CD8-positive, alpha-beta memory T cell (primary cell): ENCODE measurements at places on chromosomes 16 and 17. TPM values are rescaled to one million over a fixed set of nuclear protein-coding genes. Genes with fewer than 3 reads are reported as not detected.

- H3K27me3 ChIP-seq = no peaks in the 10 kb centered on the region
- DNase-seq = no peak
- H3K36me3 ChIP-seq = peaks cover 9% of the 10 kb centered on the region
Measured at GRCh38 chr16:88014252-88014781, 63.1 kb downstream of the BANP start.

The KRT12 gene
- total RNA-seq = not detected

DNA sequence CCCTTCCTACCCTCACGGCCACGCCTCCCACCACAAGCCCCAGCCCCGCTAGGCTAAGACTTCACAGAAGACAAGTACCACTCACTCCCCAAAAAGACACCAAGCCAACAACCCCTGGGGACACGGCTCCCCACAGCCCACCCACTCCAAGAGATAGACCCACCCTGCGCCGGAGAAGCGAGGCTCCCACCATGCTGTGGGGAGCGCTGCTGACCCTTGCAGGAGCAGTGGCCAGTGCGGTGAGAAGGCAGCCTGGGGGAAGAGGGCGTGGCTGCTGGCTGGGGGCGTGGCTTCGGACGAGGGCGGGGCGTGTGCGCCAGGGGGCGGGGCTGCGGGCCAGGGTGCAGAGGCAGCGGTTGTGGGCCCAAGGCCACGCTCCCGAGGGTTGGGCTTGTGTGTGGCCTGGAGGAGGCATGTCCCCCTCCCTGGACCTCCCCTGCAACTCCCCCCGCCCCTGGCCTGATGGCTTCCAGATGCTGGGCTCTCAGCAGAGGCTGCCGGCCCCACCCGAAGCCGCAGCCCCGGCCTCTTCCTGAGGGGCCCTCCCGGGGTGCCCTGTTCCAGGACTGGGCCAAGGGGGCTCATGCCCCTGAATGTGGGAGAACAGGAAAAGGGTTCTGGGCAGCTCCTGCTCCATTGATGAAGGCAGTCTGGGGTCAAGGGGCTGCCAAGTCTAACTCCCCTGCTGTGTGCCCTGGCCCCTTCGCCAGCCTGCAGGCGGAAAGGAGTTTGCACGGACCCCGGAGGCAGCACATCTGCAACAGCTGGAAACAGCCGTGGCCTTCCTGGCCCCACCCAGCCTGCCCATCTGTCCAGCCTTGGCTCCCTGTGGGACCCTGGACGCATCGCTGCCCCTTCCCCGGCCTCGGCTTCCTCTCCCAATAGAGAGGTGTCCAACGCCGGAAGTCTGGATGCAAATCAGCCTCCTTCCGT lies 9.1 kb downstream of the TFAP4 start:
- H3K4me3 ChIP-seq = no peak overlapping the region
- H3K27me3 ChIP-seq = no peaks in the 10 kb centered on the region
- H3K4me1 ChIP-seq = no peaks in the 10 kb centered on the region

DNA sequence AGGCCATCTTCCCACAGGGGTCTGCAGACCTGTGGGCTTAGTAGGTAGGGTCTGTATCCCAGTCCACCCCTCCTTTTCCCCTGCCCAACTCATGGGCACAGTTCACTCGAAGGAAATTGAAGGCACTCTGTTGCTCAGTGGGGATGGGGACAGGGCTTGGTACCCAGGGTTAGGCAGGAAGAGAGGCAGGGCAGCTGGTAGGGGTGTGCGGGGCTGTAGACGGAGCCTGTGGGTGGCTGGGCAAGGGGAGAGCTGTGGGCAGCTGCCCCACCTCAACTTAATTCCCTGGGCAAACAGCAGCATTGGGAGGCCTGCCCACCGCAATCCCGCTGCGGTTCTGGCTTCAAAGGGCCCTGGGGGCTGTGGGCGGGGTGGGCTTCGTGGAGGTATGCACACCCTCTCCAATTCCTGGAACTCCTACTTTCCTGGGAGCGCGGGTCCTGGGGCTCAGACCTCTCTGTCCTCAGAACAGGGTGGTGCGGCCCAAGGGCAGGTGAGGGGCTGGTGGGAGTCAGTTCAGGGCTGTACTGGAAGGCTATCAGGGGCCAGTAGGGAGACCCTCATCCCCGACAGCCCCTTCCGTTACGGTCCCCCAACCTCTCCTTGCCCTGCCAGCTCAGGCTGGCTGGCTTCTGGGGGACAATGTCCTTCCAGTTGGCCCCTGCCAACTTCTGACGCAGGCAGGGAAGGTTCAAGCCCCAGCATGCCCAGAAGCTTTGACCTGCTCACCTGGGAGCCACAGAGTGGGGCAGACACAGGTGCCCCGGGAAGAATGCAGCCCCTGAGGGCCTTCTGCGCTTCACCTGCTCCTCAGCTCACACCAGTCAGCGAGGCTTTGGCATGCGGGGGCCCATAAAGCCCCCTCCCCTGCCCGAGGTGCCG lies 9.1 kb downstream of the FOXJ1 start:
- no peaks in the 10 kb centered on the region for H3K27me3 ChIP-seq
- no peak overlapping the region for H3K4me3 ChIP-seq
- H3K27ac ChIP-seq = no peak overlapping the region
- no peak for DNase-seq

The SOX8 gene
- 0.39 TPM for total RNA-seq

GRCh38 chr17:58818654-58819053 lies 63.0 kb downstream of the PPM1E start:
- DNase-seq = no peak
- H3K4me1 ChIP-seq = no peaks in the 10 kb centered on the region
- H3K27ac ChIP-seq = no peak overlapping the region
- no peaks in the 10 kb centered on the region for H3K36me3 ChIP-seq
- no peak overlapping the region for H3K4me3 ChIP-seq

DNA sequence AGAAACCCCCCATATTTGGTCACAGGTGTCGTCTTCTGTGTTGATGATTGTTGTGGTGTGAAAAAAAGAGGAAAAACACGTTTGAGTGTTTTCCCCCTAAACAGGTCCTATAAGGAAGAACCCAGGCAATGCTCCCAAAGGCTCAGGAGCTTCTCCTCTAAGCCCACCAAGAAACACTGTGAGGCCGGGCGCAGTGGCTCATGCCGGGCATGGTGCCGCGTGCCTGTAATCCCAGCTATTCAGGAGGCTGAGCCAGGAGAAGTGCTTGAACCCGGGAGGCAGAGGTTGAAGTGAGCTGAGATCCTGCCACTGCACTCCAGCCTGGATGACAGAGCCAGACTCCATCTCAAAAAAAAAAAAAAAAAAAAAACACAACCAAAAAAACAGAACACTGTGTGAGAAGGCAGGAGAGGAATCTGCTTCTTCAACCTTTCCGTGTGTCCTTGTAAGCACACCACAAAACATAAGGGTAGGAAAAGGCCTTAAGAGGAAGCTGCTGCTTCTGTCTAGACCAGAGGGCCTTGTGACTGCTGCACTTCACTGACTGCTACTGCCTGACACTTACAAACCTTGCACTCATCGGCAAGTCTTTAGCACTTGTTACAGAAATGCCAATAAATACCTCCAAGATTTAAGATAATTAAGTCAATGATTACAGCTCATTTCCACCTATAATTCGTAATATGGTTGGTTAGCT lies 9.3 kb downstream of the JPT1 start:
- H3K4me3 ChIP-seq = no peak overlapping the region
- H3K36me3 ChIP-seq = peaks cover 13% of the 10 kb centered on the region
- H3K27ac ChIP-seq = no peak overlapping the region

- H3K4me3 ChIP-seq = no peak overlapping the region
- DNase-seq = no peak
- H3K27me3 ChIP-seq = no peaks in the 10 kb centered on the region
- no peak overlapping the region for H3K27ac ChIP-seq
- H3K36me3 ChIP-seq = no peaks in the 10 kb centered on the region
- no peaks in the 10 kb centered on the region for H3K4me1 ChIP-seq
Measured at GRCh38 chr17:70072546-70073309, 2.3 kb upstream of the KCNJ16 start.

DNA sequence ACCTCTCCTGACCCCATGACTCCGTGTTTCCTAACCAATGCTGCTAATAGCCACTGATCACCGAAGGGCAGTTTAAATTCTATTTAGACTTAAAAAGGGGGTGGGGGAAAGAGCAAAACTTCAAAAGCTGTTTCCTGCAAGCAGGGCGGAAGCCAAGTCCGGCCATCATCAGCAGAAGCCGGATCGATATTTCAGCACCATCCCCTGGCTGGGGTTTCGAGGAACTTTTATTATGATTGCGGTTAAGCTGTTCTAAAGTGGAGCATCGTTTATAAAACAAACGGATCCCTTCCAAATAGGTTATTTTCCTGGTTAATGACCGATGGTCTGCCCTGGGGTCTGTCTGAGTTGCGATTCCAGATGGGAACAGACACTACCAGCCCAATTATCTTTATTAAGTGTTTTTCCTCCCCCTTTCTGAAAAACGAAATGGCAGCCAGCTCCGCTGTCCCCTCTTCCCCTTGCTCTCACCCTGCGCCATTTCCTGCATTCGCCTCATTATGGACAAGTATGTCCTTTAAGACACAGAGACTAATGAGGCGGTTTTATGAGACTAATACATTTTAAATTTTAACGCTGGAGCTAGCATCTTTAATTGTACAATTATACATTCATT lies 76.1 kb upstream of the IRX3 start:
- no peak overlapping the region for H3K27ac ChIP-seq
- H3K27me3 ChIP-seq = no peaks in the 10 kb centered on the region
- no peak for DNase-seq
- no peak overlapping the region for H3K4me3 ChIP-seq

- peaks cover 14% of the 10 kb centered on the region for H3K27me3 ChIP-seq
- no peak within 1 kb of the TSS for H3K27ac ChIP-seq
- no peak for DNase-seq
- H3K4me1 ChIP-seq = no peaks in the 10 kb centered on the region
- no peak within 1 kb of the TSS for H3K4me3 ChIP-seq
Measured at GRCh38 chr17:74567397-74567796, at the start of gene CD300H. Gene CD300H (minus strand): TSS chr17:74567509.

The MAPK8IP3 gene
- 63.2 TPM for total RNA-seq

GRCh38 chr16:88681709-88682451 lies 4.4 kb downstream of the SNAI3 start:
- peaks cover 49% of the 10 kb centered on the region for H3K4me1 ChIP-seq
- DNase-seq = peak; percentile 47
- H3K27ac ChIP-seq = no peak overlapping the region
- no peaks in the 10 kb centered on the region for H3K27me3 ChIP-seq

DNA sequence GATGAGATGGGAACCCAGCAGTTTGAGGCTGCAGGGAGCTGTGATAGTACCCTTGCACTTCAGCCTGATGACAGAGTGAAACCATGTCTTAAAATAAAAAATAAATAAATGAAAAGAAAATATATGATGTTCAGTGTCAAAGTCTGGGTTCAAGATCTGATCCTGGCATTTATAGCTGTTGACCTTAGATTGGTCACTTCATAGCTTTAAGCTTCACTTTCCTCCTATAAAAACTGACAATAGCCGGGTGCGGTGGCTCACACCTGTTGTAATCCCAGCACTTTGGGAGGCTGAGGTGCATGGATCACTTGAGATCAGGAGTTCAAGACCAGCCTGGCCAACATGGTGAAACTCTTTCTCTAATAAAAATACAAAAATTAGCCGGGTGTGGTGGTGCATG lies 5.2 kb upstream of the ZNF821 start:
- no peaks in the 10 kb centered on the region for H3K36me3 ChIP-seq
- H3K27me3 ChIP-seq = no peaks in the 10 kb centered on the region
- DNase-seq = no peak
- H3K27ac ChIP-seq = no peak overlapping the region
- H3K4me1 ChIP-seq = peaks cover 5% of the 10 kb centered on the region

The CES4A gene
- total RNA-seq = 4.2 TPM

The ZMYND15 gene
- total RNA-seq = not detected

DNA sequence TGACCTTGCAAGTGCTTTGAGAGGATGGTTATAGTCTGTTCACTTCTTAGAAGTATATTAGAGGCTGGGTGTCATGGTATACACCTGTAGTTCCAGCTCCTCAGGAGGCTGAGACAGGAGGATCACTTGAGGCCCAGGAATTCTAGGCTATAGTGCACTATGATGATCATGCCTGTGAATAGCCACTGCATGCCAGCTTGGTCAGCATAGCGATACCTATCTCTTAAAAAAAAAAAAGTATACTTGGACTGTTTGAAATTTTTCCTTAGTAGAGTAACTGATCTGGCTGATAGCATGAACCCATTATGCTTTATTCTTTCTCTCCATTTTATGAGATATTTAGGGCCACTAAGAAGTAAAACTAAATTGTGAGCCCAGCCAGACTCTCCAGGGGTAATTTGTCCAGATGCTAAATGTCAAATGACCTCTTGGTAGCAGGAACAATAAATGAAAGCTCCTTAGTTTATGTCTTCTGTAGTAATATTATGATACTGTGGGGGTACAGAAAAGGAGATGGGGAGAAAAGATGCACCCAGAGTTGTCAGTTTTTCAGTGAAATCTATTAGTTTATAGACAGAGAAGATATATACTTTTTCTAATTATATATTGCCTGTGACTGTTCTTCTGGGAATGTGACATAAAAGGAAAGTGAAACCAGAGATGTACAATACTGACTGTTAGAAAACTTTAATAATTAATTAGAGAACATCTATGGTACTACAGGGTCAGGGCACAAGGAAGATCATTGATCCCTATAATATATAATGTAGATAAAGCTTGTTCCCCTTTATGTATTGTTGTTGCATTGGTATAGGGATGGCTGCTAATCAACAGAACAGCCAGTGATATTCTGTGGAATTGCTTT lies 335.3 kb upstream of the TBX2 start:
- H3K4me1 ChIP-seq = no peaks in the 10 kb centered on the region
- H3K27me3 ChIP-seq = no peaks in the 10 kb centered on the region
- no peak for DNase-seq
- H3K36me3 ChIP-seq = no peaks in the 10 kb centered on the region
- H3K4me3 ChIP-seq = no peak overlapping the region

GRCh38 chr17:63370696-63371095 lies 75.4 kb downstream of the CYB561 start:
- H3K4me3 ChIP-seq = no peak overlapping the region
- no peaks in the 10 kb centered on the region for H3K4me1 ChIP-seq
- DNase-seq = no peak
- H3K27me3 ChIP-seq = no peaks in the 10 kb centered on the region

The METTL2A gene
- total RNA-seq = 36.5 TPM

DNA sequence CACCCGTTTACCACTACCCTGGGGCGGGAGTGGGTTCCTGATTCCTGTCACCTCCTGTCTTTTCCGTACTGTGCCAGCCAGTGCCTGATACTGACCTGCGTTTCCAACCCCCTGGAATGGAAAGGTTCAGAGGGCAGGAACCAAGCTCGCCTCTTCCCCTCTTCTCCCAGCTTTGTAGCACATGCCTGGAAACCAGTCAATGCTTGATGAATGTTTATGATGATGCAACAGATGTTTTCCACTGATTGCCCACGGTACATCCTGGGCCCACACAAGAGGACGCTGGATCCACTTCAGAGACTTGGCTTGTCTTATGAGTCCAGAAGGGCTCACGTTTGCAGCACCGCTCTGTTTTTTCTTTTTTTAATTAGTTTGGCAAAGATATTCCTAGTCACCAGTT lies 262.0 kb downstream of the CPPED1 start:
- no peak overlapping the region for H3K27ac ChIP-seq
- H3K36me3 ChIP-seq = no peaks in the 10 kb centered on the region
- DNase-seq = no peak

The TP53TG3F gene
- total RNA-seq = not detected
